IMR-90 (cell line): ENCODE measurements at places on chromosomes 13 and 19.

DNA sequence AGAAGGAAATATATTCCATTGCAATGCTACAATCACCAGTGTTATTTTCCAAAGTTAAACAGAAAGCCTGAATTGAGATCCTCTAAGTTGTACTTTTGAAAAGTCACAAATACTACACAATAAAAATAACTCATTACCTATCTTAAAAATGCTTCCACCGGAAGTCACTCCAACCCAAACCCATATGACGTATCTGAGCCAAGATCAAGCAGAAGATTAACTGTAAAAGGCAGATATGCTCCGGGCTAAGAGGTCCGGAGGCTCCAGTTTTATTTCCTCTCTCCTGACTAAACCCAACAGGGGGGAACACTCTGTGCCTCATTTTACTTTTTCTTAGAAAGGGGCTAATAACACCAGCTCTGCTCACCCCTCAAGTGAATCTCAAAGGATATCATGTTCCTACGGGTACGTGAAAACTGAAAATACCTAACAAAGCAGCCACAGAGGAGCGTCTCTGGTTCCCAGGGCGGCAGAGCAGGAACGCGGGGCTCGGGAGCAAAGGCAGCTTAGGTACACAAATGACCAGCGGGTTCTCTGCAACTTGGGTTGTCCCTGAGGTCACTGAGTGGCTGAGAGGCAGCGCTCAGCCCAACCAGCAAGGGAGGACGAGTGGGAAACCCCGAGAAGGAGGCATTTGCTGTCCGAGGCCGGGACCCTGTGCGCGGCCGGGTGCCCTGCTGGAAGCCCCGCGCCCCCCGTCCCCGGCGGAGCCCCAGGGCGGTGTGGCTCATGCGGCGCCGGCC is 750 bp downstream of the RAB20 start:
- DNase-seq = no peak

DNA sequence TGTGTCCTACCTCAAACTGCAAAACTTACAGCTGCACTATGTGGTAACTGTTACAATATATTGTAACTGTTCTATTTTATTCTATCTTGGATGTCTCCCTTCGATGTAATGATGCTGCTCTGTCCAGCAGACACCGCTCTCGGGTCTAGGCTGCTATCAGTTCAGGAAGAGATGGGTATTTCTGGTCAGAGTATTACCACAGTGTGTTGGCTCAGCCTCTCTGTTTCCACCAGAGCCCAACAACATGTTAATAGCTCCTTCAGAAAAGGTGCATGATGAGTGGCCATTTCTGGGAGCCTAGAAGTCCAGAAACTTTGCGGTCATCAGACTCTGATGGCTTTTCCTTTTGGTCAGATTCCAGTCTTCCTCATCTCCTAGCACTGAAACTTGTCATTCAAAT is 35.9 kb upstream of the IGFL1 start:
- no peak for DNase-seq

DNA sequence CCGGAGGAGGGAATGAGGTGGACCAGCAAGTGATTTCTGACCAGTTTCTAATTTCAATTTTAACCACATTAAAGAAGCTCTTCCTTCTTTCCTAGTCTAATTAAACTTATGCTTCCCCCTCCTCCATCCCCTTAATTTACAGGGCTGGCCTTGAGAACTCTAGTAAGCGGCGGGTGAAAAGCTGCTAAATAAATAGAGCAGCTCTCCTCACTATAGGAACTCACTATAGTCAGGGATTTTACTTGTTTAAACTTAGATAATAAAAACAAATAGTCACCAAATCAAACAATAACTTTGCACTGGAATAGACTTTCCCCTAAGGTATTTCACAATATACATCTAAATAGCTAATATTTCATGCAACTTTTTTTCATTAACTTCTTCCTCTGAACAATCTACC is 1838.2 kb upstream of the PRR20A start:
- DNase-seq = no peak

DNA sequence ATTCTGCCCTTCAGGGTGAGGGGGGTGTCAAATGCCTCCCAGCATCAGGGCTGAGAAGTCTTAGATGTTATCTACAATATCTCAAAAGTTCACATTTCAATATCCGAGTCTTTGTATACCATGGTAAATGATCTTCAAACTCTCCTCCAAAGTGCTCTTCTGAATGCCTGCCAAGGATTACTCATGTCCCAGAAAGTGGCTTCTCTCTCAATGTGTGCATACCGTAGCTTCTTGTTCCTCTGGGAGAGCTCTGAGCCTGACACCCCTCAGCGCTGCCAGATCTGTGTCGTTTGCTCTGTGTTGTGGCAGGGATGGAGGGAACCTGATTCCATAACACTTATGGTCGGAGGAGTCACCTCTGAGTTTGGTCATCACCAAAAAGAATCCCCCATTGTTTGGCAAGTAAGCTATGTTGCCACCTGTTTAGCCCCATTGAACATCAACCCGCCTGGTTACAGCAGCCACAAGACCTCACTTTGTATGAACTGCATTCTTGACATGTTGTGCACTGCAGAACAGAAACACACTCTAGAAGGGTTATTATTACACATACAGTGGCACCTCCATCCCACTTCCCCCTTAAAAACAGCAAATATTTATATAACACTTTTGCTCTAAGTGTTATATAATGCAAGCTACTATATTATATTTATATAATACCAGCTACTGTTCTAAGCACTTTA is 163.1 kb upstream of the MIR17HG start:
- no peak for DNase-seq

GRCh38 chr13:49098771-49099512 is 121.2 kb upstream of the MLNR start:
- DNase-seq = no peak

DNA sequence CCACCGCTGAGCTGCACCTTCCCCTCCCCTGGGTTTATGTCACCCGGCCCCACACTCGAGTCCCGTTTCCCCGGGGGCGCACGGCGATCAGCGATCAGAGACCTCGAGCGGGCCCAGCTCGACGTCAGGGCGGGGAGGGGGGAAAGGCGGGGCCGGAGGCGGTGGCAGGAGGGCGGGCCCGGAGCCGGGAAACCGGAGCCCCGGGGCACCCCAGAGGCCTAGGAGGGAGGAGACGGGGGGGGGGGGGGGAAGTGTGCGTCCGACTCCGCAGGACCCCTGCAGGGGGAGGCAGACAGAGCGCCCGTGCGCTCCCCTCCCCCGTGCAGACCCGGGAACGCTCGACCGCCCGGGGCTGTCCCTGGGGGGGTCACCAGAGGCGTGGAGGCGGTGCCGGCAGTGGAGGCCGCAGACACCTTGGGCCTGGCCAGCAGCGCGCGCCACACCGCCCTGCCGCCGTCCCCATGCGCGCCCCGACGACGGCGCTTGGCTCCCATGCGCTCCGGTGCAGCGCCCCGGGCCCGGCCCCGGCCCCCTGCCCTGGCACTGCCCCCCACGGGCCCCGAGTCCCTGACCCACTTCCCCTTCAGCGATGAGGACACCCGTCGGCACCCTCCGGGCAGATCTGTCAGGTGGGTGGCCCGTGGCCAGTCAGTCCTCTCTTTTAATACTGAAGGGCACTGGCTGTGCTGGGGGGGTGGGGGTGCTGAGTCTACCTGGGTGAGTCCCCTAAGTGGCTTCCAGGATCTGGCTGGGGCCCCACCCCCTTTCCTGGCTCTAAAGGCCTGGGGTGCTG is 11.8 kb downstream of the PDE4A start:
- DNase-seq = no peak

DNA sequence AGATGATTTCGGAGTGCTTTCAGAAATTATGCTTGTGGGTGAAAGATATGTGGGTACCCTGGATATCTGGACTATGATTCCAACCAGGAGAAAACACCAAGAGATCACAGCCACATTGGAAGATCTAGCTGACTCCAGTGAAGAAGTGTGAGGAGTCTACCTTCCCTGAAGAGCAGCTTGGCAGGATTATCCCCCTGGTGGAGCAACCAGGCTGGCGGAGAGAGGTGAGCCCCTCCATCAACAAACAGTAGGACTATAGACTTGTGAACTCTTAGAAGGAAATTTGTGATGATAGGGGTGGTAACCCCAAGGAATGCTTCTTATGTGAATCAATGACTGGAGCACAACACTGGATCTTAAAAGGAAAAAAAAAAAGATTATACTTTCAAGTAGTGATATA is 47.8 kb upstream of the DIAPH3 start:
- DNase-seq = no peak

DNA sequence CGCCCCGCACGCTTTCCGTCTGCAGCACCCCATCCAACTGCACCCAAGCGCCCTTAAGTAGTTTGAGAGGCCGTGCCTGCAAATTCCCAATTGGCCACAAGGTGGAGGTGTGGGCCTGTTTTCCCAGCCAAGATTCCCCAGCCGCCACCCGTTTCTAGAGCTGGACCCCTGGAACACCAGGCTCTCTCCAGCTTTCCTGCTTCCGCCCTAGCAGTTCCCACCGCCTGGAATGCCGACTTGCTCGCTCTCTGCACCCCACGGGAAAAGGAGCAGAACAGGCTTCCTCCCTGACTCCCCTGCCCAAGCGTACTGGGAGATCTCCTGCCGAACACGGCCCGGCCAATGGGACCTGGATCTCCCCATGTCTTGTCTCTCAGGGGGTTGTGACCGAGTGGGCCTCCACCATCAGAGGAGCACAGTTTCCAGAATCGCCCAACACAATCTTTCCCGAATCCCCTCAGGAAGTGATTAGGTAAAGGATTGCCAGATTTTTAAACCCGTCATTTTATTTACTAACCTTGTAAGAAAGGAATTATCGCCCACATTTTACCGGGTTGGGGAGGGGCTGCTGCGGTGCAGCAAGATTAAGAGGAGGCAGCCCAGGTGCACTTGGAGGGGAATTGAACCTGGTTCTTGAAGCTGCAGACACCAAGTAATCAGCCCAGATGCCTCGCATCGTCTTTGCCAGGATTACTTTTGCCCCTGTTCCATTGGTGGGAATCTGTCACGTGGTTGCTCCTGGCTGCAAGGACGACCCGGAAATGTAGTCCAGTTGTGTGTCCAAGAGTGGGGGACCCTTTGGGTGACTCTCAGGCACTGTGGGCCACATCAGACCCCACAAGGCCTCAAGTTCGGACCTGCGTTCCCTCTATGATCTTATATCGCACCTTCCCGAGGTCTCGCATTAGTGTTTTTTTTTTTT is 3.5 kb upstream of the NAPSA start:
- DNase-seq = peak; percentile 83

DNA sequence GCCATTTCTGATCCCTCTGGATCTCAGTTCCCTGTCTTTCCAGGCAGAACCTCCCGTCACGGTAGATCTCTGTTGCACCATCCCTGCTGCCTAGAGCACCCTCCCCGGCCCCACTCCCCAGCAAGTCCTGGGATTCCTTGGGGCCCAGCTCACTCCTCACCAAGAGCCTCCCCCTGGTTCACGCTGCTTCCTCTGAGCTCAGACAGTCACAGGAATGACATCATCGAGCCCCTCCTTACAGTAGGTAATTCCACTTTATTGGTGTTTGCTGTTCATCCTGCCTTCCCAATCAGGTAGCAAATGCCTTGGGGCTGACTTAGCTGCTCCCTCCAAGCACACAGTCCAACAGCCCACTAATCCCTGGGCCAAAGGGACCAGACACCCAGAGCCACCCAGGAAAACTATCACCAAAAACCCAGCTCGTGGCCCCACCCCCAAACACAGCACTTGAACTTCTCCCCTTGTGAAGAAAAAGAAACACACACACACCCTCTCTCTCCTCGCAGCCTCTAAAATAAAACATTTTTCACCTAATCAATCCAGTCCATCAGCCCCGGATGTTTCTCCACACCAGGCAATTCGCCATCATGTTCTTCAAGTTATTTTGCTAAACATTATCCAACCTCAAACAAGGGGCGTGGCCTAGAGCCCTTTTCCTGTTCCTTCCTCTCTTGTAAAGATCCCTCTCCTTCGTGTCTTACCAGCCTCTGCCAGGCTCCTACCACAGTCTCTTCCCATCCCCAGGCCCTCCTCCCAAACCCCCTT is 2.5 kb downstream of the NAPA start:
- DNase-seq = peak; percentile 52

- no peak for DNase-seq
Measured at GRCh38 chr13:74114641-74115040, 19.6 kb downstream of the KLF12 start.

GRCh38 chr19:53432088-53432661 is 391 bp downstream of the ZNF761 start:
- peak; percentile 13 for DNase-seq

- DNase-seq = no peak
Measured at GRCh38 chr13:86155756-86156155, 356.5 kb upstream of the SLITRK6 start.

- DNase-seq = peak; percentile 91
Measured at GRCh38 chr13:112689303-112690245, at the start of gene ATP11A. ATP11A (plus strand) TSS chr13:112690038; CDS start chr13:112690417, 379 bp downstream.

GRCh38 chr19:16386619-16387240 is 62.1 kb downstream of the KLF2 start:
- peak; percentile 69 for DNase-seq

DNA sequence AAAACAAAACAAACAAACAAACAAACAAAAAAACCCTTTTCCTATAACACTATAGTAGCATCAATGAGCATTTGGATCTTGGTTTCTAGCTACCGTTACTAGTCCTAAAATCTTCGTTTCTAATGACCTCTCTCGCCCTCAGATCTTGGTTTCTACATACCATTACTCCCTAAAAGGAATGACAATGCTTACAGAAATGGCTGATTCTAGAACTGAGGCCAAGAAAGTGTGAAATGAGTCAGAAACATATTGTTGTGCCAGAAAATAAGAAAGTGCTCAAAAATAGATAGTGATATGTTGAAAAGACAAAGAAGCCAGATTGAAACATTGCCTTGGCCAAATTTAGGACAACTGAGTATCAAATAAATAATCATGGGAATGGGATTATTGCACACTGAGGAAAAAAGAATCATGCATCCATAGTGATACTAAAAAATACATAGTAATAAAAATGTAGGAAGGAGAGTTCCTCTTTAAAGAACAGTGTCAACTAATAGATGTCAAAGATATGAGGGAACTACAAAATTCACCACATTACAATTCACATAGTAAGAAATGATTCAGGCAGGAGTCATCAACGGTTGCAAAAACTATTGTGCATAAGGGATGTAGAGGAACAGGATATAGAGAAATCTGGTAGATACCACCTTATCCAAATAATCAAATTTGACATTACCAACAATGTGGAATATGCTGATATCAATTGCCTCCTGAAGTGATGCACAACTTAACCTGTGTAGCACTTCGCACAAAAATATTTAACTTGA is 386.6 kb downstream of the DIAPH3 start:
- DNase-seq = peak; percentile 90

- no peak for DNase-seq
Measured at GRCh38 chr13:84563611-84564010, 681.3 kb upstream of the SLITRK1 start.

DNA sequence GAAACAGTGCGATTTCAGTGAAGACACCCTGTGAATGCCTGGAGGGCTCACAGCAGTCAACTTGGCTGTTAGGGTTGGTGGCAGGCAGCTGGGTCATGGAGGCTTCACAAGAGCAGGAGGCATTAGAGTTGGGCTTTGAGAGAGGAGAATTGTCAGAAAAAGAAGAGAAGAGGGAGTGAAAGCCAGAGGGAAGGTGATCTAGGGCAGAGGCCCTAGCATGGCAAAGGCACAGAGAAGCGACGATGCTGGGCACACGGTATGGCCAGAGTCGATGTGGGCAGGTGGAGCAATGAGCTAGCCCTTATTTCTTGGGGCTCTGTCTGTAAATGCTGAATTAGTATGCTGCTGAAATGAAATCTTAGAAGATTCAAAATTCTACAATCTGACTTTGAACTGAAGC is 52.6 kb upstream of the OLFM4 start:
- no peak for DNase-seq
